ENCODE measurements at places on chromosomes 12 and 14.

- DNase-seq: no peak
These were observed 574.3 kb downstream of the KCNH5 start for GRCh38 chr14:62470935-62471334.

- no peak for DNase-seq
These were observed 51.2 kb upstream of the TCL1B start for GRCh38 chr14:95635051-95635450.

GRCh38 chr12:110171186-110171538 is 47.0 kb downstream of the IFT81 start:
- no peak for DNase-seq

GRCh38 chr12:89384050-89384758 is 31.9 kb upstream of the DUSP6 start:
- no peak for DNase-seq

DNA sequence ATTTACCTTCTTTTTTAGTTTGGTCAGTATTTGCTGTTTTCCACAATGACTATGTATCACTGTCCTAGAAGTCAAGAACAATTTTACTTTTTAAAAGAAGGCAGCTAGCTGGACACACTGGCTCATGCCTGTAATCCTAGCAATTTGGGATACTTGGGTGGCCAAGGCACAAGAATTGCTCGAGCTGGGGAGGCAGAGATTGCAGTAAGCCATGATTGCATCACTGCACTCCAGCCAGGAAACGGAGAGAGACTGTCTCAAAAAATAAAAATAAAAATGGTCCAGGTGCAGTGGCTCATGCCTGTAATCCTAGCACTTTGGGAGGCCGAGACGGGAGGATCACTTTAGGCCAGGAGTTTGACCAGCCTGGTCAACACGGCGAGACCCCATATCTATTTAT is 28.3 kb downstream of the MDM1 start:
- DNase-seq: no peak

DNA sequence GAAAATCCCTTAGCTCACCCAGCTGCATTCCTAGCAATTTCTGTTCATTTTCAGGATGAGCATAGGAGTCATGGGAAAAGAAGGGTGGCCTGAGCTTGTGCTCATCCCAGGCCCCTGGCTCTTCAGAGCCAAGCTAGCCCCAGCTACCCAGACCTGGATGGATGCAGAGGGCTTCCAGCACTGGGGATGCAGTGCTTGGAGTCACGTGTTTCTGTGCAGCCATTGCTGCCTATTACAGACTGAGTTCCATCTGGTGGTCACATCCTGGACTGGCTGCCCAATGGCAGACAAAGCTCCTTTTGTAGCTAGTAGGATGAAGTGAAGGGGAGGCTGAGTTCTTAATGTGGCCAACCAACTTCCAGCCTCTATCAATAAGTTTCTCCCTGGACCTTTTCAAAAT is 54.2 kb upstream of the JDP2 start:
- DNase-seq: no peak

DNA sequence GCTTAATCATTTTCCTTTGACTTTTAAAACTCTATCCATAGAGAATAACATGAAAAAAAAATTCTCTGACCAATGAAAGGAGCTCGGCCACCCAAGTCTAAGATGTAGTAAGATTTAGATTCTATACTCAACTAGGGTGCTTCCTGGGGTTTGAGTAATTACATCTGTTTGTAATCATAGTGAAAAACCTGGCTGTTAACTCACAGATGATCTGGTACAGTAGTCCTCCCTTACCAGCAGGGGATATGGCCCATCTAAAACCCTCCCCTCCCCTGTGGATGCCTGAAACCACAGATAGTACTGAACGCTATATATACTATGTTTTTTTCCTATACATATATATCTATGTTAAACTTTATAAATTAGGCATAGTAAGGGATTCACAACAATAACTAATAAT is 89.2 kb downstream of the DAAM1 start:
- DNase-seq: no peak

DNA sequence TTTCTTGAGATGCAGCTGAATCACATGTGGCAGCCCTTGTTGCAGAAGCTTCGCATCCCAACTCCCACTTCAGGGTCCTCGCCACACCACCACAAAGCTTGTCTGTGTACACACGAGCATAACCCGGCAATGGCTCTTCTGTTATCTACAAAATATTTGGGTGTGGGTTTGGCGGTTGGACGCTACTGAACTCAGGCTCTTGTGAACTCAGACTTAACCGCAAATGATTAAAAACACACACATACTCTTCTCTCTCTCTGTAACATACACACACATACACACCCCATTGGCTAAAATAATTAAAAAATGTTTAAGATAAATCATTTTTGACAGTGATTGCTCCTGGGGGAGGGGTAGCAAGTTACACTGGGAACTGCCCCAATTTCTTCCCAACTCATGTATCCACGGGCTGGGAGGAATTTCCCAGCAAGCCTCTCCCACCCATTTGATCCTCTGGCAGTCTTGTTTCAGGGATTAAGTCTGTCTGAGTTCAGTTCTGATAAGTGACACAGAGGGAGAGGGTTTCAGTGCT is 63.7 kb upstream of the MANSC4 start:
- DNase-seq: no peak

DNA sequence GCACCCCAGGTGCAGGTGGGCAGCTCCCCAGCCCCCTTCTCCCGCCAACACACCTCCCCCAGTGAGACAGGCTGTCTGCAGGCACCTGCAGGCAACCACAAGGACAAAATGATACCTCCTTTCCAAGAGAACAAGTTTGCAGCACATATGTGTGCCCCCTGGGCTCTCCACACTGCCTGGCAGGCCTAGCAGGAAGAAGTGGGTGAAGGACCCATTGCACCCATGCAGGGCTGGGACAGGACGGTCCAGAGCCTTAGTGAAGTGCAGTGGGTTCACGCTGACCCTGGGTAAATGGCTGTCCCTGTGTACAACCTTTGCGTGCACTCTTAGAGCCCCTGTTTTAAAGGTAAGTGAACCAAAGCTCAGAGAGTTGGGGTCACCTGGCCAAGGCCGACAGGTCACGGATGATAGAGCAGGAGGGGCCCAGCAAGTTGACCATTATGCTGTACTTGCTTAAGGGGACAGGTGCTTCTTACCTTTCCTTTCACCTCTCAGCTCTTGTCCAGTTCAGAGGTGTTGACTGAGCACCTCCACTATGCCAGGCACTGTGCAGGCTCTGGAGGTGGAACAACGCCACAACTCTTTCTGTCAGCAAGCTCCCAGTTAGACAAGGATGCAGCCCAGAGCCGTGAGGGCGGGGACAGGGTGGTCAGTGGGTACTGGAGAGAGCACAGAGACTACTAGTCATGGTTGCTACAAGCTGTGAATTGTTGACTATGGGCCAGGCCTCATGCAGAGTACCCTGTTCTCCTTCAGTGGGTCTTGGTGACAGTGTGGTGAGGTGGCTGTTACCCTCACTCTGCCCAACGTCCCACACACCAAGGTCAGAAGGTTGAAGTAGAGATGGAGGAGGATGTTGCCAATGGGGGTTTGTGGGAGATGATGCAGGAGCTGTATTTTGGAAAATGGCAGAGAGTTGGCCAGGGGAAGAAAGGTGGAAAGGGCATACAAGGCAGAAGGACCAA is 125.9 kb downstream of the PAPOLA start:
- peak; percentile 47 for DNase-seq

DNA sequence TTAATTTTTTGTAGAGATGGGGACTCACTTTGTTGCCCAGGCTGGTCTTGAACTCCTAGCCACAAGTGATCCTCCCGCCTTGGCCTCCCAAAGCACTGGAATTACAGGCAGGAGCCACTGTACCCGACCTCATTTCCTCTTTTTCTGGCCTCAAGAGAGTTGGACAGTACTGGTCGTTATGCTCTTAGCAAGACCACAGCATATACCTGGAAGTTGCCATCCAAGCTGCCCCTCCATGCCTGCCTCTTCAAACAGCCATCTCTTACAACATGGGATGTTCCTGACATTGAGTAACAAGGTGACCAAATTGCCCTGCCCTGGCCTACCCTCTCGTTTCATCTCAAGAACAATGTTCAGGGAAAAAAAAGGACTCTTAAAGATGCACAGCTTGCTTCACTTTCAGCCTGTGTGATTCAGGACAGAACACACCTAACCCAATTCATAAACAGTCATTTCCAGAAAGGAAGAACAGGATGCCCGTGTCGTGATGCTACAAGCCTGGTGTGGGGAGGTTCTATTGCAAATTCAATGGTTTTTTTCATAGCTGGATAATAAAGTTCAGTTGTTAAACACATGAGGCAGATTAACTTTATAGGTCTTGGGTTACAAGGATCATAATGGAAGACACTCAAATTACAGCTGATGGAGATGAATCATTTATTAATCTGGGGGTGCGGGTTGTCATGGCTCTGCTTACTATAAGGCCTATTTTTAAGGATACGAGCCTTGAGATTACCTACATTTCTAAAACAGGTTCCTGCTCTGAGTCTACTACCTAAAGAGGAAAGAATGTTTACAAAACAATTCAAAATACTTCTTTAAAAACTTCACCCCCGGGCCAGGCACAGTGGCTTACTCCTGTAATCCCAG is 11.9 kb downstream of the GLTP start:
- no peak for DNase-seq

- DNase-seq: peak; percentile 67
These were observed 181.3 kb downstream of the KIF26A start for GRCh38 chr14:104319491-104320241.

DNA sequence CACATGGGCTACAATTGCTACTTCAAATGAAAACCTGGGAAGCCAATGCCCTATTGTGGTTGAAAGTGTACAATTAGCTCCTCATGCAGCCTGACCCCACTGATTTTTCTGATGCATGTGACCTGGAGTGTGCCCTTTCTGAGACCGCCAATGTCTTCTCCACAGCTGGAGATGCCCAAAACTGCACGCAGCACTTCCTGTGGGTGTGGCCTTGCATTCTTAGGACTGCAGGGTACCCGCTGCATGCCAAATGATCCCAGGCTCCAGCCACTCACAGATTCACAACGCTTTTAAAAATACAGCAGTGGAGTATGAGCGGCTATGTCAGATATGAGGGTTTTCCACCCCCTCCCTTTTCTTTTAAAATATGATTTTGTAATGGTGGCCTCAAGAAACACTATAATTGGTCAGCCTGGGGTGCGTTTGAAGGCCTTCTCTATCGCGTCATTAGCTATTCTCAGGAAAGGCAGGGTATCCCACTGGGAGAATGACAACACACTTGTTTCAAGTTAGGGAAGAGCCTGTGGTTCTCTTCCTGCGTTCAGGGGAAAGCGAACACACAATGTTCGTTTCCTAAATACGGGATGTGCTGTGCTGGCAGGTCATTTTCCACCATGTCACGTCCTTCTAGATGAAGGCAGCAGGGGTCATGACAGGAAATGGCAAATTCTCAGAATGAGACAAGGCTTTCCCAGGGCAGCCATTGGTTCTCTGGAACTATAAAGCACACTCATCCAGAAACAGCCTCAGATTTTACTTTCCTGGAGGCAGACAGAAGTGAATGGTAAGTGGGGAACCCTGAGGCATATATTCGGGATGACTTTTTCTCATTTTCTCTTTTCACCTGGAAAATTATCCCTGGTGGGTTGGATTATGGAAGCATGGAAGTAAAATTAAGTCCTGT is at the start of gene APOLD1:
APOLD1 (plus strand) TSS at position 749 of the 904 bp plus-strand sequence; CDS start at position 782, 33 bp downstream.
- peak; percentile 82 for DNase-seq

DNA sequence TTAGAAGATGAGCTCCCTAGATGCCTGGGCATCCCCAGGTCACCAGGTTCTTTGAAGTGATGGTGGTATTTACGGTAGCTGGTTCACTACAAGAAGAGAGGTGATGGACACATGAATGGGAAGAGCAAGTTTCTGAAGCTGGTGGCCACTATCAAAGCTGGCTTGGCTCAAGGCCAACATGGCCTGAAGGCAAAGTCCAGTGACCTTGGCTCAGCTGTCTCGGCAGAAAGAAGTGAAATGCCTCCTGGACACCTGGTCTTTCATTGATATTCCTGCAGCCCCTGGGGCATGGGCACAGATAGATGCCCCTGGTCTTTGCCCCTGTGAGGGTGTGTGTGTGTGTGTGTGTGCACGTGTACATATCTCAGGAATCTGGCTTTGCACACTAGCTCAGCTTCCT is 441.8 kb upstream of the TMPO start:
- no peak for DNase-seq

- DNase-seq: no peak
These were observed 6.4 kb upstream of the RAB21 start for GRCh38 chr12:71748081-71748850.

GRCh38 chr14:84112589-84112988 is 1417.4 kb upstream of the FLRT2 start:
- no peak for DNase-seq

- DNase-seq: no peak
These were observed 111.6 kb downstream of the TSPAN8 start for GRCh38 chr12:71046215-71046614.

GRCh38 chr12:49340971-49341776 is 4.2 kb upstream of the C1QL4 start:
- no peak for DNase-seq

GRCh38 chr12:132178316-132178715 is 34.1 kb downstream of the NOC4L start:
- no peak for DNase-seq

- no peak for DNase-seq
These were observed 88.0 kb upstream of the MAX start for GRCh38 chr14:65190312-65190711.

DNA sequence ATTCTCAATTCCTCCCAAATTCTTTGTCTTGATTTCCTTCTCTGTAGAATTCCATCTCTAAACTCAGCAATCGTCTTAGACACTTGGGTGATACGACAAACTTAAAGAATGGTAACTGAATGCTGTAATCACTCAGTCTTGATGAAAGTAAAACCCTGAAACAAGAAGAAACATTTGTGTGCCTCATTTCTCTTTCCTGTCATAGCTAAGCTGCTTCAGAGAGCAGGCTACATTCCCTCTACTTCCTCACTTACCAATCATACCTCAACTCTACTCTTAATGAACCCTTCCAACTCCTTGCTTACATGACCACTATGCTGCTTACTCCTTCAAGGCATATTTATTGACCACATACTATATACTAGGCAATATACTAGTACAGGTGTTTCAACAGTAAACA is 8.3 kb downstream of the MAP4K5 start:
- DNase-seq: no peak

GRCh38 chr14:79708426-79709388 is 502.6 kb downstream of the DIO2 start:
- no peak for DNase-seq

DNA sequence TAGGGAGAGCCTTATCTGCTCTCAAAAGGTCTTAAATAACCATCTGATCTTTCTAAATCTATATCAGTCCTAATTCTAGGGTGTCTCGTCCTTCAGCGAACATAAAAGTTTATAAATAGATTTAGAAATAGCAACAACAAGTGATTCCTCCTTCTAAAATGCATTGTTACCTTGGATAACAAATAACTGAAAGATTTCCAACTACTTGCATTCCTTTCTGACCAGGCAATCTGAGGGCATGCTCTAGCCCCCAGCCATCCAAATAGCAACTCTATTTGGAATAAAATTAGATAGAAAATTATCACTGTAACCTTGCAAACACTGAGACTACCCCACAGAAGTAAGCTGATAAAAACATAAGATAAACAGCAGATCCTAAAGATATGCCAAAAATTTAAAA is 21.8 kb upstream of the KRR1 start:
- no peak for DNase-seq
